ENCODE measurements at places on chromosomes 7 and 10.

GRCh38 chr7:95993380-95993779 is 221.0 kb downstream of the DYNC1I1 start:
- DNase-seq: no peak

GRCh38 chr7:13933536-13933935 is 55.9 kb downstream of the ETV1 start:
- no peak for DNase-seq

GRCh38 chr7:93242106-93242505 is 9.9 kb downstream of the VPS50 start:
- no peak for DNase-seq

GRCh38 chr10:15238555-15239335 is 70.3 kb upstream of the NMT2 start:
- no peak for DNase-seq

- DNase-seq: no peak
Measured at GRCh38 chr7:158252837-158253669, 334.6 kb downstream of the PTPRN2 start.

- DNase-seq: no peak
Measured at GRCh38 chr7:135291809-135292253, 58.2 kb downstream of the STRA8 start.

DNA sequence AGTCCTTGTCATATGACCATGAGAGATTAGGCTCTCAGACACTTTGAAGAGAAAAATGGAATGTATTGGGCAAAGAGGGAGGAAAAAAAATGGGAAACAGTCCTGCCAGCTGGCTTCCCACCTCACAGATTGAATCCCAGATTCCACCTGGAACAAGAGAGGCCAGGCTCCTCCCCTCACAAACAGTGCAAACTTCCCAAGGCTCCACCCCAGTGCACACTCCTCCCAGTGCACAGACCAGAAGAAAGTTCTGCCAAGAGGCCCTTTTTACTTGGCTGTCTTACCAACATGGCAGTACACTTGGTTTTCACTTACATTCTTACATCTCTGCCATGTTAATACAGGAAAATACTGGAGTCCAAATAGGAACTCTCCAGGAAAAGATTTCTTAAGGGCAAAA is 202.3 kb downstream of the AHR start:
- DNase-seq: no peak

- no peak for DNase-seq
Measured at GRCh38 chr10:35895331-35895730, 253.2 kb upstream of the FZD8 start.

- DNase-seq: peak; percentile 4
Measured at GRCh38 chr10:72875250-72876055, 18.1 kb upstream of the OIT3 start.

DNA sequence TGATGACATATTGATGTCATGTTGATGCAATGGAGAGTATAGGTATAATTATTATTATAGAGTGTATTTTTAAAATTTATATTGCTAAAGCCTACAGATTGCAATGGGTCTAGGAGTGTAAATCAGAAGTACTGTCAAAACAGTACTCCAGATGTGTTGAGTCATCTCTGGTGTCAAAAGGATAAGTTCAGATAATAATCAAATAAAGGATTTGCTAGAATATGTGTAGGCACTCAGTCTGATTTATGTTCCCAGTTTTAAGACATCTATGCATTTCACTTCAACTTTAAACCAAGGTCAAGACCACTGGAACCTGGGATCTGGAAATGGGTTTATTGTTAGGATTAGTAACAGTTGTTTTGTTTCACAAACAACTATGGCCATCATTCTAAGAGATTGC is 342.3 kb upstream of the BMPER start:
- no peak for DNase-seq

DNA sequence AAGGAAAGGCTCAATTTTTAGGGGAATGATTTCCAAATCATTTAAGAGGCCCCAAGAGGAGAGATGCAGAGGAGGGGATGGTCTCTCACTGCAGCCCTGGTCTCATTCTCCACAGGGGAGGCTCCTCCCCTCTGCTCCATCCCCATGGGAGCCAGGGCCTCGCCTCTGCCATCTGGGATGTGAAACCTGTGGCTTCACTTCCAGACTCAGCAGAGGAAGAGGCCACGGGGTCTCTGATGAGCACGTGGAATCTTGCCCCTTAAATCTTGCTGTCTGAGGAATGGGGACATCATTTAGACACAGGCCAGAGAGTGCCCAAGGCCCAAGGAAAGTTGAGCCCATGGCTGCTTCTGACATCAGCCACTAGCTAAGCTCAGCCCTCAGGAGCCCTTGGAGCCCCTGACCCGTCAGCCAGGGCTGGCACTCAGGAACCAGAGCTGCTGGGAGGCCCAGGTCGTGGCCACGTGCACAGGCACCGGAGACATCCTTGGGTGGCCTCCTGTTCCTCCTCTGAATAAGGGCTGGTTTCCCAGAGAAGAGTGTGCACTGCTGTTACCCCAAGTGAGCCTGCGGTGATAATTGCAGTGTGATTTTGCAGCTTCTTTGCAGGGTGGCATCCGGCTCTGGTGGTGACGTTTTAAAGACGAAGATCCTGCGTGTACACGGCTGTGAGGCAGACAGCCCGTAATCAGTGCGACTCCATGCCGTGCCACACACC is 50.5 kb downstream of the VIPR2 start:
- DNase-seq: no peak

DNA sequence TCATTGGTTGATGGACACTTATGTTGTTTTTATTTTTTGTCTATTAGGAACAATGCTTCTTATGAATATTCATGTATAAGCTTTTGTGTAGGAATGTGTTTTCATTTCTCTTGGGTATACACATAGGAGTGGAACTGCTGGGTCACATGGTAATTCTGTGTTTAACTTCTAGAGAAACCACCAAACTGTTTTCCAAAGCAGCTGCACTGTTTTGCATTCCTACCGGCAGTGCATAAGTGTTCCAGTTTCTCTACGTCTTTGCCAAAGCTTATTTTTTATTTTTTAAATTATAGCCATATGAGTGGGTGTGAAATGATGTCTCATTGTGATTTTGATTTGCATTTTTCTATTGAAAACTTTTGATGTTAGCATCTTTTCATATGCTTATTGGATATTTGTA is 51.3 kb downstream of the ADK start:
- peak; percentile 61 for DNase-seq

DNA sequence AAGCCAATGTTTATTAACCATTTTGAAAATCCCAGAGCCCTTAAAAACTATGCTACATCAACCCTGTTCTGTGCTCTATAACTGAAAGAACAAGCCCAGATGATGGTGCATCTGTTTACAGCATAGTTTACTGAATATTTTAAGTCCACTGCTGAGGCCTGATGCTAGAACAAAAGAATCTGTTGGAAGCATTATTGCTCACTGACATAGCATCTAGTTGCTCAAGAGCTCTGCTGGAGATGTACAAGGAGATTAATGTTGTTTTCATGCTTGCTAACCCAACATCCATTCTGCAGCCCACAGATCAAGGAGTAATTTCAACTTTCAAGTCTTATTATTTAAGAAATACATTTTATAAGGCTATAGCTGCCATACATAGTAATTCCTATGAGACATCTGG is 181.3 kb upstream of the FEZF1 start:
- peak; percentile 30 for DNase-seq

DNA sequence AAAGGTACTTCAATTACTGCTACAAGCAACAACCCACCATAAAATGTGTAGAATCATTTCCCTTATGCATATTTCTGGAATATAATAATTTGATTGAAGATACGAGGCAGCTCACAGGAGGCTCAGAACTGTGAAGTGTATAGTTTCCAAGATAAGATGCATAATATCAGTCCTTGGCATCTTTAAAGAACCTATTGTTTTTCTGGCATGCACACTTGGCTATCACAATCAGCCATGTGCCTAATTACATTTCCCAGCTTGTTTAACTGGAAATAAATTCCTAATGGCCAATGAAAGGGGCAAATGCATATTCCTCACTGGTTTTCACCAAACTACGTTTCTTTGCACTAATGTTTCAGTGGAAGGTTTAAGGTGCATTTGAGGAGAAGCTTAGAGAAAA is 83.4 kb upstream of the LRRC18 start:
- DNase-seq: no peak

DNA sequence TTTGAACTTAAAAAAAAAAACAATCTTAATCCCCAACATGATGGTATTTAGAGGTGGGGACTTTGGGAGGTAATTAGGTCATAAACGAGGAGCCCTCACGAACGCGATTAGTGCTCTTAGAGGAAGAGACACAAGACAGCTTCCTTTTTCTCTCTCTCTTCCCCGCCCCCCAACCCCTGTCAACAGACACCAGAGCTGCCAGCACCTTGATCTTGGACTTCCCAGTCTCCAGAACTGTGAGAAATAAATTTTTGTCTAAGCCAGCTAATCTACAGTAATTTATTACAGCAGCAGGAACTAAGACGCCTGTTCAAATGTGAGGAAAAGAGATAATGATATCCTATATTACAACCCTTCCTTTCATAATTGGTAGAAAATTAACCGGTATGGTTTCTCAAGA is 40.1 kb downstream of the RELN start:
- DNase-seq: no peak

DNA sequence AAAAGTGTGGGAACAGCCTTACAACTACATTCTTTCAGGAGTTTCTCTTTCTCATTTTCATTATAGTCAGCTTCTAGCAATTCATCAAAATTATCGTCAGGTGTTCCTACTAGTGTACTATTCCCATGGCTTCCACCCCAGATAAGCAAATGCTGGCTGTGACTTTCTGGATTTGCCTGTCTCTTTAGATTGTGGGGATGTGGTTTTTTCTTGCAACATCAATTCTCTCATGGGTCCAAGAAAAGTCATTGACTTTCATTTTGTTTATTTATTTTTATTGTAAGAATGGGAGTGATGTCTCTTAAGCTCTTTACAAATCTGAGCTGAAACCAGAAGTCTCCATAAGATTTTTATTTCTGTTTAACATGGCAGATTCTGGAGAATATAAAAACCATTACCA is 349.7 kb upstream of the SEMA3C start:
- peak; percentile 62 for DNase-seq

DNA sequence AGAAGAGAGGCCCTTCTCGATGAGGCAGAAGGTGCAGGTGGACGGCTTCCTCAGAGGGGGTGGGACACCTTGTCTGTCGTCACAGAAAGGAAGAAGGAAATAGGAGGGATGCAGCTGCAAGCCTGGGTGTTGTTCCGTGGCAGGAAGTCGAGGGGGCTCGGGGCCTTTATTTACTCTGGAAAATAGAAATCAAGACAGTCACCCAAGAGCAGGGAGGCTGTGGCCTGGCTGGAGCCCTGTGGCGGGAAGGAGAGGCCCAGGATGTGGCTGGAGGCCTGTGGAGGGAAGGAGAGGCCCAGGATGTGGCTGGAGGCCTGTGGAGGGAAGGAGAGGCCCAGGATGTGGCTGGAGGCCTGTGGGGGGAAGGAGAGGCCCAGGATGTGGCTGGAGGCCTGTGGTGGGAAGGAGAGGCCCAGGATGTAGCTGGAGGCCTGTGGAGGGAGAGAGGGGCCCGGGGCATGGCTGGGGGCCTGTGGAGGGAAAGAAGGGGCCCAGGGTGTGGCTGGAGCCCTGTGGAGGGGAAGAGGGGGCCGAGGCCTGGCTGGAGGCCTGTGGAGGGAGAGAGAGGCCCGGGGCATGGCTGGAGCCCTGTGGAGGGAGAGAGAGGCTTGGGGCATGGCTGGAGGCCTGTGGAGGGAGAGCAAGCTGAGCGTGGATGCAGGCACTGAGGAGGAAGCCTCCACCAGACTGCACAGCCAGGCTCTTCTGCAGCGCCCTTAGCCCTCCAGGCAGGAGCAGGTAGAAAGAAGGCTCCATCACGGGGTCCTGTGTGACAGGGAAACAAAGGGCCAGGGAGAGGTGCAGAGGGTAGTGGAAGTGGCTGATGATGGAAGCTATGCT is 97.3 kb upstream of the SFMBT2 start:
- DNase-seq: no peak

- no peak for DNase-seq
Measured at GRCh38 chr7:39434012-39434411, 132.2 kb upstream of the YAE1 start.

GRCh38 chr7:101996876-101997275 is 179.4 kb downstream of the CUX1 start:
- no peak for DNase-seq

DNA sequence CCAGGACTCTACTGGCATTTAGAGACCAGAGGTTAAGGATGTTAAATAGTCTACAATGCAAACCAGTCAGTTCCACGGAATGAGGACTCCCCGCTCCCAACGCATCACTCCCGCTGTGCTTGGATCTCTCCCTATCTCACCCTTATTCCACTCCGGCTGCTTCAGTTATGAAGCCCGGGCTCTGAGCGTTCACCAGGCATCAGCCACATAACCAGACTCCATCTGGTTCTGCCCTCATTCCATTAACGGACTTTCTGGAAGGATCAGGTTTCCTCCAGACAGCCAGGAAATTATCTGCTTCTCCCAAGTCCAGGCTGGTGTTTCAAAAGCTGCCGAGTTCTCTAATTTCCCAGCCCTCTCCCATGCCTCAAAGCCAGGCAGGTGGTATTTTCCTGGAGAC is 499.3 kb downstream of the GLRX3 start:
- no peak for DNase-seq

GRCh38 chr7:105610165-105610930 is 29.1 kb upstream of the EFCAB10 start:
- no peak for DNase-seq

GRCh38 chr10:111429288-111430028 is 352.6 kb downstream of the ADRA2A start:
- no peak for DNase-seq

GRCh38 chr10:13859979-13860654 is 273.4 kb downstream of the PRPF18 start:
- DNase-seq: peak; percentile 50

- DNase-seq: no peak
Measured at GRCh38 chr10:4776234-4776638, 49.8 kb upstream of the AKR1E2 start.

DNA sequence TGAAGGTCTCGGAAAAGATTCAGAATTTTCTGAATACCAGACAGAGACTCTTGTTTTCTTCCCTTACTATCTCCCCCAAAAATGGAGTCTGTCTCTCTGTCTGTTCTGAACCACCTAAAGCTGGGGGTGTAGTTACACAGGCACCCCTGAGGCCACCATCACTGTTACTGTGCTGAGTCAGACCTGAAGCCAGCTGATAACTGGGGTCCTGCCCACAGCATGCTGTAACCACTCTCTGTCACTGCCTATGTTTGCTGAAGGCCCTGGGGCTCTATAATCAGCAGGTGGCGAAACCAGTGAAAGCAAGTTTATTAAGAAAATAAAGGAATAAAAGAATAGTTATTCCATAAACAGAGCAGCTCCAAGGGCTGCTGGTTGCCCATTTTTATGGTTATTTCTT is 575.2 kb upstream of the POT1 start:
- DNase-seq: no peak

Measured in fibroblast of gingiva (primary cell).